Activated CD4-positive, alpha-beta T cell treated with anti-CD3 and anti-CD28 coated beads for 1 hour (primary cell): ENCODE measurements at places on chromosomes 2 and 18.

DNA sequence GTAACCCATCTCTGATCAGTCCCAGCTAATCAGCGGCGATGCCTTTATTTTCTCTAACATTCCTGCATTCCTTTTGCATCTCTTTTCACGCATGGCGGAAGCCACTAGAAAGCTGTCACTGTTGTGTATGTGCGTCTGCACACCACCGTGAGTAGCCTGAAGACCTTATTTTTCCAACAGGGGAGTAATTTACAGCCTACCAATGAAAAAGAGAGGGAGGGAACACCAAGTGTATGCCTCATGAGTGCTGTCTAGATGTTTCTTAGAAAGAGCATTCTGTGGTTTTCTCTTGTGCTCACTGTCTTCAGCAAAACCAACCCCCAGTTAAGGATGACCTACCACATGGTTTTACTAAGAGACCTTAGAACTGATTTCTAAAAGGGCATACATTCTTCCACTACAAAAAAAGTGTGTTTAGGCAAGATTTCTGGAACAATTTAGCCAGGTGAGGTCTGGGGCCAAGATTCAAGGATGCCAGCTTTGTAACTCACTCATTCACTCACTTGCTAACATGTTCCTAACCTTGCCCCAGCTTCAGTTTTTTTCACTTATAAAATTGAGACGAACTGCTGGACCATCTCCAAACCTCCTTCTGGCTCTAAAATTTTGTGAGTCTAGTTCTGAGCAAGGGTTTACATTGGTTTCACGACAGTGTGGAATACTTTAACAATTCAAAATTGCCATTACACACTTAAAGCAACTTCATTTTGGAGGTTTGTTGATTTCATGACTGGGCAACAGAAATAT lies 51.4 kb downstream of the BCL2 start:
- DNase-seq, result no peak

DNA sequence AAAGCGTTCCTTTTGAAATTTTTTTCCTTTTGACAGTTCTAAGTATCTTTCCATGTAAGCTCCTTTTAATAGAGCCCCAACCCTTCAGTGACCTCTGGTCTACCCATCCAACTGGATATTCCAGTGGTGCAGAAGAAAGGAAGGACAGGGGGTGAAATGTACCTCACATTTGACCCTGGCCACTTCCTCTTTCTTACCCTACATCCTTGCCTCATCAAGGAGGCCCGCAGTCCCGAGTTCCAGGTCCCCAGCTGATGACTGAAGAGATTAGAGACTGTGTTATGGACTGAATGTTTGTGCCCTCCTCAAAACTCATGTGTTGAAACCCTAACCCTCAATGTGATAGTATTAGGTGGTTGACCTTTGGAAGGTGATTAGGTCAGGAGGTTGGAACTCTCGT lies 158.1 kb downstream of the RBM43 start:
- DNase-seq, result no peak

DNA sequence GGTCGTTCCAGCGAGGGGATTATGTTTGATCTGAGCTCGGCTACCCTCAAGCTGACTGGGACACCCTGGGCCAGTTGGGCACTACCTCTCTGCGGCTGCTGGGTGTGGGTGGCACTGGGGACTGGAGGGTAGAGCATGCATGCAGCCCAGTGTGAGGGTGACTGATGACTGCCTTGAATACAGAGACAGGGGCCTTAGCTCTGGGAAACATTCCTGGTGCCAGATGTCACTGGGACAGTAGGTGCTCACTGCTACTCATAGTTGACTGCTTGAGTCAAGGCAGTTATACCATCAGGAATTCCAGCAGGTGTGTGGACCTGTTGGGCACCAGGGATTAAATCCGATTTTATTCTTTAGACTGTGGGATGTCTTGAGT lies 33.6 kb upstream of the ATP6V1B1 start:
- DNase-seq, result no peak

GRCh38 chr18:12010187-12010802 lies 29.0 kb downstream of the IMPA2 start:
- DNase-seq, result no peak

DNA sequence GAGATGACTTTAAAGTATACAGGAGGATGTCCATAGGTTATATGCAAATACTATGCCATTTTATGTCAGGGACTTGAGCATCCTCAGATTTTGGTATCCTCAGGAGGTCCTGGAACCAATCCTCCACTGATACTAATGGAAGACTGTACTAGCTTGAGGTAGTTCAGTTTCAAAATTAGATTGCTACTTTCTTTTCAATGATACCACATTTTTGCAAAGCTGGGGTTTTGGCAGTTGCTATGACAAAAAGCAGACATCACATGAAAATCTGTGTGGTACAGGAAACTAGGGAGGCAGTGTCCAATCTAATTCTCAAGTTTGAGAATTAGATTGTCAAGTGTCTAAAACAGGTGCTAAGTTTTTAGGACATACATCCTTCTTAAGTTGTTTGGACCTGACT lies 14.2 kb downstream of the EHBP1 start:
- DNase-seq, result no peak

GRCh38 chr2:65371074-65371434 lies 61.3 kb downstream of the SPRED2 start:
- no peak for DNase-seq
